ENCODE measurements at places on chromosomes 1 and 21. TPM values are rescaled to one million over a fixed set of nuclear protein-coding genes. Genes with fewer than 3 reads are reported as not detected.

DNA sequence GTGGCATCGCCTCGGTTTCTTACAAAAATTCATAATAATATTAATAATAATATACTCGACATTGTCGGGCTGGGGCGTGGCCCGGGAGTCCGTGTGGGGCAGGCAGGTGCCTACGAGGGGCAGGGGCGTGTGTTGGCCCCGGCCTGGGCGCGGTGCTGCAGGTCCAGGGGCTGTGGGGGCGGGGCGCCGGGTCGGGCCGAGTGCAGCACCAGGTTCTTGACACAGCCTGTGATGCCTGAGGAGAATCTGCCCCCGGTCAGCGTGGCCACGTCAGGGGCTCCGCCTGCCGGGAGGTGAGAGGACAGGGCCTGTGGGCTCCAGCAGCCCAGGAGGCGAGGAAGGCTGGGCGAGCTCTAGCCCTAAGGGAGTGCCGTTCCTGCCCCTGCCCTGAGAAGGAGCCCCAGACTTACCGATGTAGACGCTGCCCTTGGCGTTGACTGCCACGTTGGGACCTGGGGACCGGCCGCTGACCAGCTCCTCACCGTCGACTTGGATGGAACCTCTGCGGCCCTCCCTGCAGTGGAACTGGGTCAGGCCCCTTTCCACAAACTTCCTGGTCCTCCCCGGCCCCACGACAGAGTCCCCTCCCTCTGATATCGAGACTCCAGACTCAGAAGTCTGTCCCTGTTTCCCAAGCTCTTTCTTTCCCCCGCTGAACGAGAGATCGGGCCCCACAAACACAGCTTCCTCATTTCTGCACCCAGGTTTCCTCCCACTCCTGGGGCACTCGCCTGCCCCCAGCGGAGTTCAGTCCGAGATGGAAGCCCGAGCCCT, 11.3 kb downstream of the LDLRAD2 start:
- DNase-seq: no peak

GRCh38 chr1:165912638-165913037, 85.2 kb downstream of the UCK2 start:
- no peak for DNase-seq

DNA sequence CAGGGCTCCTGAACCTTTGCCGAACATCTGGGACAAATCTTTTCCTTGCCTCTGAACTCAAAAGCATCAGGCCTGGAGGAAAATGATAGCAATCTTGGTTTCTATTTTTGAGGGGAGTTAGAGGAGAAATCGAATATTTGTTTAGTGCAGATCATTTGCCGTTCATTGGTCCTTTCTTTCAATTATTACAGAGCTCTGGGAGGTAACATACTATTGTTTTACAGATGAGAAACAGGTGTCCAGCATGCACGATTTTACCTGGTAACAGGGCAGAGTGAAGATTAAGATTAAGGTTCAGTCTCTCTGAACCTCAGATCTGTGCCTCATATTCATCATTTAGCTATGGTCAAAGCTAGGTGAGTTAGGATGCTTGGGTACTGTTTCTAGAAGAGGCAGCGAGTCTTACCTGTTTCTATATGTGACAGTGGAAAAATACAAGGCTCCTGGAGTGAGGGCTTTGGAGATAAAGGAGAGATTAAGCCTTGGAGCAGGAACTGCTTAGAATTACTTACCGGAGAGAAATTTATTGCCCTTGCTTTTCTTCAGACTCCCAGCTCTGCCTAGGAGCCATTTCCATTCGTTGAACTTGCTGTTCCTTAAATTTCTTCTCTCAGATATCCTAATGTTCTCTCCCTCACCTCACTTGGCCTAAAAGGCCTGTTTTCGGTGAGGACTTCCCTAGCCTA, 1.4 kb downstream of the PRCC start:
- DNase-seq: no peak

- DNase-seq: no peak
Observed at GRCh38 chr21:39918558-39918957, 51.3 kb downstream of the PCP4 start.

GRCh38 chr1:219460081-219460895, 152.6 kb downstream of the ZC3H11B start:
- no peak for DNase-seq

GRCh38 chr1:246032031-246032551, 475.0 kb downstream of the SMYD3 start:
- no peak for DNase-seq

GRCh38 chr21:46060596-46061061, 37.3 kb upstream of the COL6A2 start:
- peak; percentile 84 for DNase-seq

- DNase-seq: no peak
Observed at GRCh38 chr1:182702826-182703524, 18.6 kb upstream of the RGS8 start.

GRCh38 chr1:242754125-242754524, 229.6 kb upstream of the PLD5 start:
- DNase-seq: no peak

DNA sequence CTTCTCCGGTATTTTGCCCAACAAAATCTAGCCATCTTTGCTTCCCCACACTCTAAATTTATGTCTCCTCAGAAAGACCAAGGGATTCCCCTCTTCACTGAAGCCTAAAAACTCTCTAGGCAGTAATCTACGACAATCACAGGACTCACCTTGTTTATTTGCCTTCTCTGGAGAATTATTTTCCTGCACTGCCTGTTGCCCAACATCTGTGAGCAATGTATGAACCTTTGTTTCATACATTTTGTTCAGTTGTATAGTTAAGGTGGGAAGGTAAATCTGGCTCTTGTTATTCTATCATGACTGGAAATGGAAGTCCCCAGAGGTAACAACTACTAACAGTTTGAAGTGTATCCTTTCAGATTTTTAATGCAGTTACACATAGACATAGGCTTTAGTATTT, 2.2 kb downstream of the COPA start:
- no peak for DNase-seq

DNA sequence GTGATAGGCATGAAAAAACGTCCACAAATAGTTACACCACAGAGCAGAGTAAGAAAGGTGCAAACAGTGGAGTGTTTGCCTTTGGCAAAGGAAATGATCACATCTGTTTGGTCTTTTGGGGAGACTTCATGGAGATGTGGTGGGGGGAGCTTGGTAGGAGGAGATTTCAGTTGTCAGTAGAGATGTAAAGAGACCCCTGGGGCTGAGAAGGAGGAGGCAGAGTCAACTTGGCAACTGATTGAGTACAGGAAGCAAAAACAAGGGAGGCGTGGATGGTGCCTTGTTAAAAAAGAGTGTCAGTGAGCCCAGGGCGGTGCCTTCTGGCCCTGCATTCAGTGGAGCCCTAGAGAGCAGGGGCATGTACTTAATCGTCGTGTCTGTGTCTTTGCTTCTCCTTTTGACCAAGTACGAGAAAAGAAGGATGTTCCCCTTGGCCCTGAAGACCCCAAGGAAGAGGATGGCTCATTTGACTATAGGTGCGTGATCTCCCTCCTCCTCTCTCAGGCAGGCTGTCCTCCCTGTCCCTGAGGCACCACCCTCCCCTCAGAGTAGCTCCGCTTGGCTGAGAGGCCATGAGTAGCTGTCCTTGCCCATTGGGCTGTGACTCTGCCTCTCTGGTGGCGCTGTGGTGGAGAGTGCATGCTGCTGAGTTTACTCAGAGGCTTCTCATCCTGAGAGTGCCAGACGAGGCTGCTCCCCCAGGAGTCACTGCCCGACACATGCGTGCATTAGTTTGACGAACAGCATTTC, 30.4 kb upstream of the CNTN2 start:
- DNase-seq: no peak

GRCh38 chr1:169031566-169032224, 74.8 kb upstream of the ATP1B1 start:
- no peak for DNase-seq

DNA sequence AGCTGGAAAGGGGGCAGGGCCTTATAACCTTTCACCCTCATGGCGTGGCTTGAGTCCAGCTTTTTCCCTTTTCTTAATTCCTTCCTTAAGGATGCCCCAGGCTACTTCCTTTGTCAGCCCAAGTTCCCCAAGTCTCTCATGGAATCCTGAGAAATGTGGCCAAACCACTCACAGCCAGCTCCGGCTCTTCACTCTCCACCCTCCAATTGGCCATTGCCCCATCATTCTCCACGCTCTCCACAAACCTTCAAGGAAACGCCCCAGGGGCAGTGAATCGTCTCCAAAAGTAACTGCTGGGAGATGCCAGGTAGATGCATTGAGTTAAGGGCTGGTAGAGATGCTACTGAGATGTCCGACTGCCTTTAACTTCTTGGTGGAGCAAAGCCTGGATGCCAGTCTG, 113.5 kb upstream of the CD34 start:
- peak; percentile 21 for DNase-seq

- no peak for DNase-seq
Observed at GRCh38 chr1:86089765-86090164, 66.8 kb downstream of the COL24A1 start.

DNA sequence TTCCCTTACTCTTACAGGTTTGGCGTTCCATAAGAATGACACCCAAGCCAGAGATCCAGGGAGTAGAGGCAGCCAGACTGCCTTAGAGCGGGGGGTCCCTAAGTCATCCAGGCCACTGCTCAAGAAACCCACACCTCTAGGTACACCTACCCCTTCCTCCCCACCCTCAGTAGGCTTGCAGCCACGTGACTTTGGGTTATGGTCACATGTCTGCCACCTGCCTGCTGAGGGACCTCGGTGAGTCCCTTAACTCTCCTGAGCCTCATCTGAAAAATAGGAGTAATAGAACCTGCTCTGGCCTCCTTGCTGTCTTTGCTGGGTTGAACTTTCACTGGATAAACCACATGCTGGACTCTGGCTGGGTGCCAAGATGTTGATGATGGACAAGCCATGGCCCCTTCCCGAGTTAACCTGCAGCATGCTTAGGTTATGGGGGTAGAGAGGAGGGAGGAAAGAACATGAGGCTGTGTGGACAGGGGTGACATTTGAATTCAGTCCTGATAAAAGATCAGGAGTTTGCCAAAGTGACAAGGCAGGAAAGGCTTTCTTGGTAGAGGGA, 4.5 kb downstream of the RPS6KA1 start:
- DNase-seq: no peak

DNA sequence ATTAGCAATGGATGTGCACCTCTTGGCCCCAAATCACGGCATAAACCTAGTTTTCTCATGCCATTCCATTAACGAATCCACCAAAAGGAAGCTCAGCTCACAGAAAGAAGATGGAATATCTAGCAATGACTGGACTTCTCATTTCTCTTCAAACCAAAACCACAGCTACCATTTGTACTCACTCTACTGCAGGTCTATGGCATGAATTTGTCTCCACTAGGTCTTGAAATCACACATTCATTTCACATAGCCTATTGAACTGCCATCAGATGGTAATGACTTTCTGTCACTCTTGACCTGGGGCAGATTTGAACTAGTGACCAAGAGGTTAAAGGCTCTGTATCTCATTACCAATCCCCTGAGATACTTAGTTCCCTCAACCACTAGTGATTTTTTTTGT, 382.7 kb downstream of the DPYD start:
- no peak for DNase-seq

- DNase-seq: peak; percentile 34
Observed at GRCh38 chr1:172394141-172394751, 26.2 kb upstream of the C1orf105 start.

- no peak for DNase-seq
Observed at GRCh38 chr1:27574001-27574781, 29.8 kb downstream of the AHDC1 start.

DNA sequence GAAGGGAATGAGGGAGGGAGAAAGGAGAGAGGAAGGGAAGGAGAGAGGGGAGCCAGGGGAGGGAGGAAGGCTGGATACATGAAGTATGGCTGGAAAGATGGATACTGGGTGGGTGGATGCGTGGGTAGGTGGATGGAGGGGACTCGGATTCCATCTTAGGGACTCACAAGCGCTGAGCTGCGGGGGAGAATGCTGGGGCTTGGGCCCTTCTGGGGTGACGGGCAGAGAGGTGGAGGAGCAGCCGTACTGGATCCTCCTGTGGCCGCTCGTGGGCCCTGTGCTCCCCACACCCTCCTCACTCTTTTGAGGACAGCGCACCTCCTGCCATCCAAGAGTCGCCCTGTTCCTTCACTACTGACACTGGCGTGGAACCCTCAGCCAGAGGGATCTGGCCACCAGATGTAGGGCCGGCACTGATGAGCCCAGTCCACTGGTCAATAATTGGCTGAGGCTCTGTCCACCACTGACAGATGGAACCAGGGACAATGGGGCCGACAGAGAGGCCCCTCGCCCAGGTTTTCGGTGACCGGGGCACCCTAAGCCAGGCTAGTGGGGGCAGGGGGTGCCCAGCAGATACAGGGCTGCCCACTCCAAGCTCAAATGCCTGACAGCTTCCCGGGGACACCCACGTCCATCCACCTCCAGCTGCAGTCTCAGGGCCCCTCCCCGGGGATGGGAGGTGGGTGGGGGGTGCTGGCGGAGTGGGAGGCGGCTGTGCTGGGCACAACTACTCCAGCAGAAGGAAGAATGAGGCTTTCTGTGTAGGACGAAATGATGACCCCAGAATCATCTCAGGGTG, 4.4 kb upstream of the ACTRT2 start:
- DNase-seq: no peak

- DNase-seq: no peak
Observed at GRCh38 chr1:1130206-1131120, 14.6 kb upstream of the C1orf159 start.

DNA sequence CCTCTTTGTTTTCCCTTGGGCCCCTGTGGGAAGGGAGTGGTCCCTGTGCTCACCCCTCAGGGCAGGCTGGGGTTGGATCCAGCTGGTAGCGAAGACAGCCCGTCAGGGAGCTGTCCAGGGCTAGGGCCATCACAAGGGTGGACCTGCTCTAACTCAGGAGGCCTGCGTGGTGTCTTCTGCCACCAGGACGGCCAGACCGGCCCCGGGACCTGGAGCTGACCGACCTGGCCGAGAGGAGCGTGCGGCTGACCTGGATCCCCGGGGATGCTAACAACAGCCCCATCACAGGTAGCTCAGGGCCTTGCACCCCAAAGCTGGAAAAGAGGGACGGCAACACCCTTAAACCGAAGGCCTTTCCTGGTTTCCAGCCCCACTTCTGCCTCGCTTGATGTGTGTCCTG, 64.2 kb upstream of the CNTN2 start:
- no peak for DNase-seq

DNA sequence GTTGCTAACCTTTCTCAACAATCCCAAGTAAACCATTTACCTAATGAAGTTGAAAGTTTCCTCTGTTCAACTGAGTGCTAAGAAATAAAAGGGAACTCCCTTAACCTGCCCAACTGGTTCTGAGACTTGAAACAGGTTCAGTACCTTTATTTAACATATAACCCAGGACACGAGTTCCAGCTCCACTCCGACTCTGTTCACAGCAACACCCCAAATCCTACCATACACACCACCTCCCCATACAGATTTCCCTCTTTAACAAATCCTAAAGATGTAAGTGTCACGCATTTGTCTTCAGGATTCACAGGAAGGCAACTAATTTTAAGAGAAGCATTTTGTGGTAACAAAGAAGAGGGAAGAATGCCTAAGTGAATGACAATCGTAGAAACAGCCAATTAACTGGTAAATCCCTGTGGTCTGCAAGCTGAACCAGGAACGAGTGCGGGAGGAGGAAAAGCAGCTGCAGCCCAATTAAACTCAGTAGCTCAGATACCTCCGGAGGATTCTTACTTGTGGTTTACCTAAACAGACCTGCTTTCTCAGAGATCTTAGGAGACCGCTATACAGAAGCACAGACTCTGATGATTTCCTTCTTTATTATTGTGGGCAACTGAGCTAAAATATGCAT, 134.5 kb upstream of the MAGI3 start:
- no peak for DNase-seq

SPATA45 gene
- total RNA-seq: not detected

DMRTA2 gene
- total RNA-seq: not detected

RIMS3 gene
- total RNA-seq: 0.29 TPM

UBE2U gene
- not detected for total RNA-seq

AKR7A2 gene
- 26.7 TPM for total RNA-seq

LMX1A gene
- not detected for total RNA-seq

HCRTR1 gene
- total RNA-seq: not detected

CD164L2 gene
- not detected for total RNA-seq

ERVH48-1 gene
- not detected for total RNA-seq

ZNF124 gene
- total RNA-seq: 18.1 TPM
